ENCODE measurements at places on chromosomes 2 and 18.
A peak's percentile ranks its signal among the peaks of the same experiment; 100 is the strongest.

DNA sequence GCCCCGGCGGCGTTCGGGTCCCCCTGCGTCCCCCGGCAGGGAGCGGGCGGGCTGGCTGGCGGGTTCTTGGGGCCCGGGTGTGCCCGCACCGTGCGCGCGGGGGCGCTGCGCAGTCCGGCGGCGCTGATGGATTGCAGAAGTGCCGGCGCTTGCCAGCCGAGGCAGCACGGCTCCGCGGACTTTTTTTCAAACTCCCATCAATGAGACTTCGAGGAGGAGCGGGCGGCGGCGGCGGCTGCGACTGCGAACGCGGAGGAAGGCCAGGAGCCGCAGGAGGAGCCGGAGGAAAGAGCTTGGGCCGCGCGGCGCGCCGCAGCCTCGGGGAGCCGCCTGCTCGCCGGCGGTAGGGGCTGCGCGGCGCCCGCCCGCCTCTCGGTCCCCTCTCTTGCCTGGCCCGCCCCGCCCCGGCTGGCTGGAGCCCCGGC is at the start of gene GLI2:
TSS of gene GLI2 (plus strand) at position 123 of the 425 bp plus-strand sequence. CDS start 61,453 bp downstream, outside the sequence.
- peak; percentile 89 for DNase-seq

- no peak for DNase-seq
Observed at GRCh38 chr2:36318547-36318946, 37.0 kb upstream of the CRIM1 start.

DNA sequence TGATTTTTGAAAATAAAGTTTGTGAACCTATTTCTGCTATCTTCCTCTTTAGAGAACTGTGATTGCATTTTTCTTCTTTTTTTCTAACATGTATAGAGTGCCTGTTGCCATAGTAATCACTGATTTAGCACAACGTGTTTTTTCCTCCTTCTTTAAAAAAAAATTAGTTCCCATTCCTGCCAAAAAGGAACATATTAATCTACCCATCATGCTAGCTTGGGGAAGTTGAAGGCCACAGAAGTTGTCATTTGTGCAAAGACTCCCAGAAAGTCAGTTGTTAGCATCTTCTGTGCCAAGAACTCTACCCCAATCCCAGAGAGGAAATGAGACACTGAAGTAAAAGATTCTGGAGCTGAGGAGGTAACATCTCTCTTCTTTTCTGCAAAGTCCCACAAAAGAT is 57.3 kb downstream of the SLC8A1 start:
- no peak for DNase-seq

DNA sequence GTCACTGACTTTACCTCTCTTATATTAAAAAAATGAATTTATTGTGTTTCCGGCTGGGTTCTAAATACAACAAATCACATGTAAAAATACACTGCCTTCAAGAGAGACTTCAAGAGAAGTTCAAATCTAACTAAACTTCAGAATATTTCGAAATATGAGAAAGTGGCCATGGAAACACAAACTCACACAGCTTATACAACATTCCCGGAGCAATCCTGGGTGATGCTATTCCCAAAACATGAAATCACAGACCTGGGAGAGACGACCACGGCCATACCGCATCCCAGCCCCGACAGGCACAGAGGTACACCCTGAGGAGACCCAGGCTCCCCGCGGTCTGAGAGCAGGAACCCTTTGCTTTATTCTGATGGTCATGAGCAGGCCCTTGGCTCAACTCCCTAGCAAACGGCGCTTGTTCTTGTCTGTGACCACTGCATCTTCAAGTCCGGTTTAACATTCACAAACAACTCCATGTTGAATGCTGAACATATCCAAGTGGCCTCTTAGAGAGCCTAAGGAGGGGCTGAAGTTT is 185.4 kb upstream of the REV1 start:
- DNase-seq = no peak

GRCh38 chr2:17104454-17104853 is 413.8 kb downstream of the RAD51AP2 start:
- DNase-seq = no peak

- DNase-seq = no peak
Observed at GRCh38 chr18:51537487-51537886, 340.0 kb upstream of the MEX3C start.
